ENCODE measurements at places on chromosomes 5 and 9.

- DNase-seq: no peak
Measured at GRCh38 chr9:2127486-2127885, 112.3 kb downstream of the SMARCA2 start.

DNA sequence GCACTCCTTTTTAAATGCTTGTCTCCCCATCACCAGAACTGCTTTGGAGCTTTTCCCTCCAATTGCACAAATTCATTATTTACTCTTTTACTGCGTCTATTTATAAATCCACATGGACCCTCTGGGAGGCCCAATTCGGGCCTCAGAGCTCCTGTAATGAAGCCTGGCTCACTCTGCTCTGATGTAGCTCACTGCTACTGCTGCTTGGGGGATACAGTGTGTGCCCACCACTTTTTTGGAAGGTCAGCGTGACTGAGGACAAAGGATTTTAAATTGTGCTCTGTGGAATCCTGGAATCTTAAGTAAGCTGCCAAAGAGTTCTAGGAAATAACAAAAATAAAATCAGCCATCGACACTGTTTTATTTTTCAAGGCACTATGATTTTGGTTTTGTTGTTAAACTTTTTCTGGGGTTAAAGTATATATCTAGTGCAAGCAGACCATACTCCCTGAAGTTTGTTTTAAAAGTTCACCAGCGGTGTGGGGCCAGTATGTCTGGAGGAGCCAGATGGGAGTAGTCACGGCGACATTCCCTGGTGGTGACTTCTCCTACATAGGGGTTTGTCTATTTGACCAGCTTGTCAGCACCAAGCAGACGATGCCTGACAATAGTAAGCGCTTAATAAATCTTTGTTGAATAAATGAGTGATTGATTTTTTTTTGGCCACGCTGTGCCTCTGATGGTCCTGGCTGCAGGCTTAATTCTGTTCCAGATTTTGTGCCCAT lies 142.8 kb downstream of the TMEM38B start:
- no peak for DNase-seq

DNA sequence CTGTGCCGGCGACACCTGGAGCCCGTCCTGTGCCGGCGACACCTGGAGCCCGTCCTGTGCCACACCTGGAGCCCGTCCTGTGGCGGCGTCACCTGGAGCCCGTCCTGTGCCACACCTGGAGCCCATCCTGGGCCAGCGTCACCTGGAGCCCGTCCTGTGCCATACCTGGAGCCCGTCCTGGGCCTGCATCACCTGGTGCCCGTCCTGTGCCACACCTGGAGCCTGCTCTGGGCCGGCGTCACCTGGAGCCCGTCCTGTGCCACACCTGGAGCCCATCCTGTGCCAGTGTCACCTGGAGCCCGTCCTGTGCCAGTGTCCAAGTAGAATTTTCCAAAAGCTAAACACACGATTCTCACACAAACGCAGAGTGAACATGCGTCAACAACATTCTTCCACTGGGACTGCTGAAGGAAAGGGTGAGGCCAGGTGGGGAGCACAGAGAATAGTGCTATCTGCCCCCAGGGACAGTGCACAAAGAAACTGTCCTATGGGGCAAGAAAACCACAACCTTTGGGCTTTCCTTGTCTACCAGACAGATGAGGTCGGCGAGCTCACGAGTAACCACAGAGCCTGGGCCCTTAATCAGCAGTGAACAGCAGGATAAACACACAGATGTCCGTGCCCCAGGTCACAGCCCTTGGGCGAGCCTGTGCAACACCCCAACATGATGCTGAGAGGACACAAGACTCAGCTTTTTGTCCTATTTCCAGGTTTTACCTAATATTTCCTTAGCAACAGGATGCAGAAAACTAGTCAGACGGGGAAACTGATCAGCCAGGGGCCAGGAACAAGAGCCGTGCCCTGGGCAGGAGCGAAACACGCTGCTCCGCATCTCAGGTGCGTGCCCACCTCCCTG lies 7.9 kb downstream of the QSOX2 start:
- DNase-seq: no peak

DNA sequence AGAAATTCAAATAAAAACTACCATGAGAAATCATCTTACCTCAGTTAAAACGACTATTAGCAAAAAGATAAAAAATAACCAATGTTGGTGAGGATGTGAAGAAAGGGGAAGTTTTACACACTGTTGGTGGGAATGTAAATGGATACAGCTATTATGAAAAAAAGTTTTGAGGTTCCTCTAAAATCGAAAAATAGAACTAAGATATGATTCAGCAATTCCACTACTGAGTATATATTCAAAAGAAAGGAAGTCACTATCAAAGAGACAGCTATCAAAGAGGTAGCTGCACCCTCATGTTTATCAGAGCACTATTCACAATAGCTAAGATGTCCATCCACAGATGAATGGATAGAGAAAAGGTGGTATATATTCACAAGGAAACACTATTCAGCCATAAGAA lies 1888.4 kb downstream of the MAT2B start:
- no peak for DNase-seq

- DNase-seq: no peak
Measured at GRCh38 chr5:40700116-40700782, 20.5 kb downstream of the PTGER4 start.

DNA sequence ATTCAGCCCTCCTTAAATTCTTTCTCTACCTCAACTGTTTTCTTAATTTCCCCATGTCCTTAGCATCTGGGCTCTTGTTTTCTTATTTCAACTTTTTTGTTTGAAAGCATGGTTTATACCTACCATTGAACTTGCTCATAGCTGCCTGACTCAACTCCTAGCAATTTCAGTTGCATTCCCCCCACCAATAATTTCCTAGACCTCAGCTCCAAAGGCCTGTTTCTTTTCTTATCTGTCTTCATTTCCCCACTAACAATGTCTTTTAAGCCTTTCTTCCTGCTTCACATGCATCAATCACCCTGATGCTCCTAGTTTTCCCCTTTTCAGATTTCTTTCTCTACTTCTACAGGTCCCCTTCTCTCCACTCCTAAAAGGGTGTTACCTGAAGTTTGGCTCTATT lies 129.7 kb upstream of the PDE4D start:
- no peak for DNase-seq

DNA sequence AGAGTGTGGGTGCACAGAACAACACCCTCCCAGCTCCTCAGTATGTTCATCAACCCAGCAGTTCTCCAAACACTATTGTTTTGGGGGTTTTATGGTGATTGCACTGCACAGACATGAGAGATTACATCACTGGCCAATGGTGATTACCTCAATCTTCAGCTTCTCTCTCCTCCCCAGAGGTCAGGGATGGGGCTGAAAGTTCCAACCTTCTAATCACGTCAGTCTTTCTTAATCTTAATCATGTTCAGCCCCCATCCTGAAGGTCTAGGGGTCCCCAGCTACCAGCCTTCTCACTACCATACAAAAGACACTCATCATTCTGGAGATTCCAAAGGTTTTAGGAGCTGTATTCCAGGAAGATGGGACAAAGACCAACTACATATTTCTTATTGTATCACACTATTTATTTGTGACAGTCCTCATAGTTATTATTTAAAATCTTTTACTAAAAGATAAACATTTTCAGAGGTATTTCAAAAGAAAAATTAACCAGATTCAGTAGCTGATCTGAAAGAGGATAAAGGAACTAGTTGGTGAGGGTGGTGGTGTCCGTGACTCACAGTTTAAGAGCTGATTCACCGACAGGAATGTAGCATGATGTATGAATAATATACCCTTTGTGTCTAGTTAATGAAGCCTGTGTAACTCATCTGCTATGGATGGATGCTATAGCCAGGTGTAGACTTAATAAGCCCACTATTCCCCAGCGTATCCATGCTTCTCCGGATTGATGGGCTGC lies 35.6 kb downstream of the RASEF start:
- DNase-seq: no peak

- DNase-seq: peak; percentile 26
Measured at GRCh38 chr9:131503626-131504465, 1.1 kb downstream of the POMT1 start.

- no peak for DNase-seq
Measured at GRCh38 chr9:7287986-7288385, 511.6 kb downstream of the DMAC1 start.

DNA sequence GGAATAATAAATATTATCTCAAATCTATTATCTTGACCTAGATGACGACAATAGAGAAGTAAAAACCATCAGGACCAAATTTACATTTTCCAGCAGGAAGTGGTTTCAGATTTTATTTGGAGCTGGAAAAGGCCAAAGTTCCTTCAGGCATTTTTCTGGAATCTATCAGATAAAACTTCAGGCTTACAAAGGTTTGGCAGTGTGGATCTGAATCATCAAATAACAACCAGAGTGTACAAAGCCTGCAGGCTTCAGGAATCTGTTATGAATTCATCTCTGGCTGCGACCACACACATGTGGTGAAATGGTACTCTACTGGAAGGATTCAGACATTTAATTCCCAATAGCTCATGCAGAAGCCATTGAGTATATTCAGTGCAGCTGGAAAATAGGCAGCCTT lies 726.4 kb upstream of the GRAMD2B start:
- no peak for DNase-seq

GRCh38 chr9:107571148-107571547 lies 81.6 kb upstream of the KLF4 start:
- DNase-seq: no peak

DNA sequence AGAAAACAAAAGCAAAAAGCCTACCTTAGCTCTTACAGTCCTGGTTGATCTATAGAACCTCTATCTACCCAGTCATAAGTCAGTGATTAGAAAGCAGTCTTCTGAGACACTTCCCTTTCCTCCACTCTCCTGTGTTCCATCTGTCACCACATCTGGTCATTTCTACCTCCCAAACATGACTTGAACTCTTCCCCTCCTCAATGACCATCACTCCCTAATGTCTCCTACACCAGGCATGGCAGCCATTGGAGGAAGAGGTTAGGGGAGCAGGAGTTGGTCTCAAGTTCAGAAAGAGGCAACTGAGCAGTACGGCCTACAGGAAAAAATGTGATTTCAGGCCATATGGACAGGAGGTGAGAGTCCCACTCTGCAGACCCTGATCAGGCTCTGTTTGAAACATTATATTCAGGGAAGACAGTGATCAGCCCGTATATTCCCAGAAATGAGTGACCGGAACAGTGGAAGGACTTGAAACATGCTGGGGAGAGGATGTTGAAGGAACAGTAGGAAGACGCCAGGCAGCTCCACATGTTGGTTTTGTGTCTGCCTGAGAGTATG lies 12.0 kb downstream of the ABLIM3 start:
- DNase-seq: no peak

- no peak for DNase-seq
Measured at GRCh38 chr5:80399526-80400239, 8.2 kb upstream of the ZFYVE16 start.

- no peak for DNase-seq
Measured at GRCh38 chr5:60162441-60162840, 268.9 kb upstream of the PDE4D start.

DNA sequence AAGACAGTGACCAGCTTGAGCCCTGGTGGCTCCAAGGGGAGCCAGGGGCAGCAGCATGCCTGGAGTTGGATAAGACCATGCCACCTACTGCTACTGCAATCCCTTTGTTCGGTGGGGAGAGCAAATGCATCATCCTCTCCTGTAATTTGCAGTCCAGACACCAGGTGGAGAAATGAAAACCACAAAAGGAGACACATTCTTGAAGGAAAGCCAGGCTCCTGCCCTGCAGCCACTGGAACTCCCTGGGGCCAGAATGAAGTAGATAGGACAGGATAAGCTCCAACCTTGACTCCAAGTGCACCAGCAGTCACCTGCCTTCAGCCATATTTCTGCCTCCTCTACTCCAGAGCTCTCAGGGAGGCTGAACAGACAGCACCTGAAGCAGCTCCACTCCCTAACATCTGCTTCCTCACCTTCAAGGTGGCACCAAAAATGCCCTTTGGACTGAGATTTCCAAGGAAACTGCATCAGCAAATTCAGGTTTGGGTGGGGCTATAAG lies 65.1 kb upstream of the IQGAP2 start:
- DNase-seq: no peak

- no peak for DNase-seq
Measured at GRCh38 chr9:4514252-4515128, 24.2 kb downstream of the SLC1A1 start.

DNA sequence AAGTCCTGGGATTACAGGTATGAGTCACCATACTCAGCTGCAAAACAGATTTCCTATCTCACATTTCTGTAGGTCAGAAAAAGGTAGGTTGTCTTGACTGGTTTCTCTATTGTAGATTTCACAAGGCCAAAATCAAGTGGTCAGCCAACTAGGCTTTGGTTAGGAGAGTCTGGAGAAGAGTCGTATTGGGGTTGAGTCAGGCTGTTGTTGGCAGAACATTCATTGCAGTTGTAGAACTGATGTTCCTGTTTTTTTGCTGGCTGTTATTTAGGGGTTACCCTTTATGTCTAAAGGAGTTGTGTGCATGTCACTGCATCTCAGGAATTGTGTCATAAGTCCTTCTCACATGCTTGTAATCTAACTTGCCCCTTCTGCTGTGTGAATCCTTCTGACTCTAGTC lies 814.2 kb upstream of the GRAMD2B start:
- DNase-seq: no peak

- no peak for DNase-seq
Measured at GRCh38 chr5:10632110-10632761, 68.4 kb downstream of the ANKRD33B start.

- no peak for DNase-seq
Measured at GRCh38 chr5:157915638-157916037, 56.7 kb upstream of the CLINT1 start.

DNA sequence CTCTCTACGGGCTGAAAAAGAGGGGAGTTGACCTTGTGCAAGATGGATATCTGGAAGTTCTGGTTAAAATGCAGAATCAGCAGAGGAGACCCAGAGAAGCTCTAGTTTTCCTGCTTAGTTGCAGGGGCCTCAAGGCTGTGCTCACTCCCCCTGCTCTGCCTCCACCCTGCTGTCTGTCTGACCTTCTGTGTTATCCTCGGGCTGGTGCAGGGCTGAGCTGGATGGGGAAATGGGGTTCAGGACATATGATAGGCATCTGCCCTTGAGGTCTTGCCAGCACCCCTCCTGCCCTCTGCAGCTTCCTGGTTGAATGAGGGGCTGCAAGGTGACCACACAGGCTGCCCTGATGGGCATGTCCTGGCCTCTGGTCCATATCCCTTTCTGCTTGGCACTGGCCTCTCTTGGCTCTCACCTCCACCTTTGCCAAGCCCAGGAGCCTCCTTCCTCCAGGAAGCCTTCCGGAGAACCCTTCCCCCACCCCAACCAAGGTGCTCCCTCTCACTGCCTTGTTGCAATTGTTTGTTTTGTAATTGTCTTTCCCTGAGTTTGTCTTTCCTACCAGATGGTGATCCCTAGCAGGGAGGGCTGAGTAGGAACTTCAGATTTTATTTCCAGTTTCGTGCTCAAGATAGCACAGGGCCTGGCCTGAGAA lies 1.3 kb downstream of the TMEM268 start:
- no peak for DNase-seq

GRCh38 chr5:139215107-139215975 lies 17.2 kb upstream of the SIL1 start:
- no peak for DNase-seq

DNA sequence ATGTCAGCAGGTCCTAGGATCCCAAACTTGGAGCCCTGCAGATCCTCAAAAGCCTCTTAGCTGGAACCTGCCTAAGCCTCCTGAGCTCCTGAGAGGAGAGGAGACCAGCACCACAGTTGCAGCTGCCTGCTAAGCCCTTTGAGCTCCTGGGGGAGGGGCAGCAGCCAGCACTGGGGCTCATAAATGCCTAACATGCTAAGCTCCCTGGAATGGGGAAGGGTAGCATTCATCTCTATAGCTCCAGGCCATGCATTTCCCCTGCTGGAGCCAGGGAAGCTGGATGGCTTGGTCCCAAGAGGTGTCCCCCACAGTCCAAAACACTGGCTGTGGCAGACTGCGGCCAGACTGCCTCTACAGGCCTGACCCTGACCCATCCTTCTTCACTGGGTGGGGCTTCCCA lies 182.7 kb downstream of the KCNN2 start:
- no peak for DNase-seq

Data from stimulated activated CD8-positive, alpha-beta memory T cell treated with anti-CD3 and anti-CD28 coated beads, Interleukin-4, amount 100 ng/mL, for 4 hours (primary cell).